ENCODE measurements at places on chromosomes 7 and 10. TPM values are rescaled to one million over a fixed set of nuclear protein-coding genes. Genes with fewer than 3 reads are reported as not detected.

GRCh38 chr7:44762726-44763522 is 14.3 kb downstream of the ZMIZ2 start:
- no peak for DNase-seq

FGFR2 gene
- 73.3 TPM for total RNA-seq

DNA sequence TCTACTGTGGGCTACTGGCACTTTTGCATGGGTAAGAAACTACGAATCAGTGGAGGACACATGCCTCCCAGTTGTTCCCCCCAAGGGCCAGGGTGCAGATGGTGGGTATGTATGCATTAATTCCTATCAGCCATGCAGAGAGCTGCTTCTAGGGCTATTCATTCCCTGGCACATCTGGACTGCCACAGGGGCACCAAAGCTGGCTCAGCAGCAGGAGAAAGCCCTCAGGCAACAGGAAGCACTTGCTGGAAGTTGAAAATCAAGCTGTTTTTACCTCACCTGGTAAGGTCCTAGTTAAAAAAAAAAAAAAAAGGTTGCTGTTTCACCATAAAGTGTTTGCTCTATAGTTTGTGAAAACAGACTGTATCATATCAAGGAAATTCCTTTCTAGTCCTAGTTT is 1342.6 kb downstream of the REEP3 start:
- DNase-seq = no peak

DNA sequence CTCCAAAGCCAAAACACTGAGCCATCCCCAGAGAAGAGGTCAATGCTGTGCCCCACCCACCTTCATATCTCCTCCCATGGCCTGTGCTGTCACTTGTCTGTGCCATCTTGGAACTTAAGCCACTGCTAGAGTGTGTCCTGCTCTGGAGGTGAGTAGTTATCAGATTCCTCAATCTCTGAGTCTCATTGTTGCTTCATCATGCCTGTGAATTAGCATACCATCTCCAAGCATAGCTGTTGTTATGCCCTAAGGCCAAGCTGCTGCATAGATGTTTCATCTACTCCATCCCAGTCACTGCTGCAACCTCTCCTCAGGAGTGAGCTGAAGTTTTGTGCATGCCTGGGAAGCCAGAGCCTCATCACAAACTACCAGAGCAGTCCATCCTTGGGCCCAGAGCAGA is 349.0 kb downstream of the ZWINT start:
- no peak for DNase-seq

TAF5 gene
- total RNA-seq = 1.00 TPM

CCDC7 gene
- 17.6 TPM for total RNA-seq

DNA sequence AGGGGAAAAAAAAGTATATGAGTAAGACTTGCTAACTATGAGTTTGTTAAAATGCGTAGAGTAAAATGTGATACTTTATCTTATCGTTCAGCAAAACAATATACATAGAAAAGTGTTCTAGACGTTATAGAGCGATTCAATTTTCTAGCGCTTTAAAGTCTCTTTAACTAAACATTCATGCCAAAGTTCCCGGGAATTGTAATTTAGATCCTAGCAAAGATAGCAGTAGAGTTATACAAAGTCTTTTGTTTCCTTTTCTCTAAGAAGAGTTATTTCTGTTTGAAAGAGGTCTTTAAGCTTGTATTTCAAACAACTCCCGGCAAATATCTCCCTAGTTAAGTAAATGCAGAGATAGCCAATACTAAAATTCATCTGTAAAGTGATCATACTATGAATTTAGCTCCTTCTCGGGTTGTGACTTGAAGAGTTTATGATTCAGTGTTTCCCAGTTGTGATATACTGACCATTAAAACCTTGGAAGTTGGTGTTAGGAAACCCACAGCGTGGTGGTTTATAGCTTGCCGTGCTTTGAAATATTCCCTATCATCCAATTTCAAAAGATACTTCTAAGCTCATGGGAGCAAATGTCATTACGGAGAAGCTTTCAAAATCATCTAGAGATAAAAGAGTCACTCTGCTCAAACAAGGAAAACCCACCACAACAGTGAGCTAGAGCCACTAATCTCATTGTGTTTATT is 171.7 kb downstream of the CSTF2T start:
- DNase-seq = no peak

LRRC4 gene
- total RNA-seq = 1.2 TPM

POLL gene
- 31.8 TPM for total RNA-seq

- DNase-seq = no peak
These were observed 52.0 kb downstream of the ABCC2 start for GRCh38 chr10:99834410-99834809.

- no peak for DNase-seq
These were observed 3.7 kb upstream of the STK32C start for GRCh38 chr10:132311338-132311939.
